Esophagus muscularis mucosa (tissue), 4 donors: ENCODE measurements at places on chromosomes 12 and 14. TPM values are rescaled to one million over a fixed set of nuclear protein-coding genes. Genes with fewer than 3 reads are reported as not detected.
A peak's percentile ranks its signal among the peaks of the same experiment; 100 is the strongest.

DNA sequence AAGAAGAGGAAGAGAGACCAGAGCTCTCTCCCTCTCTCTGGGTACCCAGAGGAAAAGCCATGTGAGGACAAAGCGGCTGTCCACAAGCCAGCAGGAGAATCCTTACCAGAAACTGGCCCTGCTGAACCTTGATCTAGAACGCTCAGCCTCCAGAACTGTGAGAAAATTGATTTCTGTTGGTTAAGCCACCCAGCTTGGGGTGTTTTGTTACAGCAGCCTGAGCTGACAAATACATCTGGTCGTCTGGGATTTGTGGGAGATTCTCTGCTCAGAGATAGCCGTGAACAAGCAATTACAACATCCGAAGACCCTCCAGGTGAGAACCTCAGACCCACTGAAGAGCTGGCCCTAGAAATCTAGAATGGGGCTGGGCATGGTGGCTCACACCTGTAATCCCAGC lies 6.5 kb upstream of the PRIMA1 start:
- no peak overlapping the region for H3K4me3 ChIP-seq
- DNase-seq, result no peak
- no peaks in the 10 kb centered on the region for H3K36me3 ChIP-seq
- H3K27me3 ChIP-seq, result no peaks in the 10 kb centered on the region
- peaks cover 62% of the 10 kb centered on the region for H3K4me1 ChIP-seq
- no peak overlapping the region for H3K27ac ChIP-seq

GRCh38 chr12:70609203-70609602 lies 28.0 kb downstream of the PTPRB start:
- no peak for DNase-seq
- H3K27me3 ChIP-seq, result peaks cover 33% of the 10 kb centered on the region
- H3K4me3 ChIP-seq, result peak overlapping the region; percentile 53
- no peaks in the 10 kb centered on the region for H3K36me3 ChIP-seq
- peaks cover 16% of the 10 kb centered on the region for H3K4me1 ChIP-seq

- peaks cover 7% of the 10 kb centered on the region for H3K36me3 ChIP-seq
- H3K27ac ChIP-seq, result peak overlapping the region; percentile 85
- H3K4me1 ChIP-seq, result peaks cover 45% of the 10 kb centered on the region
- H3K27me3 ChIP-seq, result no peaks in the 10 kb centered on the region
- no peak for DNase-seq
Observed at GRCh38 chr12:130838284-130838950, 633 bp downstream of the STX2 start.

GRCh38 chr14:52267501-52268278 lies at the start of gene PTGDR:
Gene PTGDR (plus strand): TSS chr14:52267698. CDS start chr14:52267815, 117 bp downstream.
- H3K4me3 ChIP-seq, result peak within 1 kb of the TSS; percentile 48
- H3K27ac ChIP-seq, result peak within 1 kb of the TSS; percentile 3
- H3K4me1 ChIP-seq, result peaks cover 30% of the 10 kb centered on the region
- DNase-seq, result no peak
- no peaks in the 10 kb centered on the region for H3K36me3 ChIP-seq

DNA sequence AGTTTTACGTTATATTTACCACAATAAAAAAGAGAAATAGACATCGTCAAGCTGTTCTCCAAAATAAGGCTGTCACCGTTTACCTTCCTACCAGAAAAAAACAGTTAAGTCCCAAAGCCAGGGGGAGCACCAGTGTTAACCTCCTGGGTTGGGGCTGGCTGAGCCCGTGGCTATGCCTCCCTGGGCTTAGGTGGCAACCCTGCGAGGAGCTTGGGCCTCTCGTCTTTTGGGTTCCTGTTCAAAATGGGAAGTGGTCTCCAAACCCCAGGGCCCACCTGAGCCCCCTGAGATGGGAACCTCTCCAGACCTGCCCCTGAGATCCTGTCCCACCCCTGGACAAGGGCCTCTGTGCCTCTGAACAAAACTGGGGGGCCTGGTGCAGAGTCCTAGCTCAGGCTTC lies 22.9 kb downstream of the PACS2 start:
- H3K4me3 ChIP-seq, result no peak overlapping the region
- no peaks in the 10 kb centered on the region for H3K27me3 ChIP-seq
- H3K36me3 ChIP-seq, result no peaks in the 10 kb centered on the region
- peaks cover 85% of the 10 kb centered on the region for H3K4me1 ChIP-seq
- H3K27ac ChIP-seq, result no peak overlapping the region

Gene NUP37
- total RNA-seq, result 9.9 TPM

- H3K4me1 ChIP-seq, result peaks cover 47% of the 10 kb centered on the region
- DNase-seq, result no peak
- H3K27ac ChIP-seq, result no peak overlapping the region
- H3K27me3 ChIP-seq, result no peaks in the 10 kb centered on the region
- H3K4me3 ChIP-seq, result no peak overlapping the region
Observed at GRCh38 chr14:55336162-55336561, 64.9 kb downstream of the FBXO34 start.

Gene B4GALNT3
- total RNA-seq, result under 0.01 TPM

Gene POTEG
- not detected for total RNA-seq

Gene FAM222A
- total RNA-seq, result 3.8 TPM
